ENCODE measurements at places on chromosomes 6 and 20.

- no peak for DNase-seq
These were observed 10.9 kb downstream of the NINL start for GRCh38 chr20:25574411-25574810.

DNA sequence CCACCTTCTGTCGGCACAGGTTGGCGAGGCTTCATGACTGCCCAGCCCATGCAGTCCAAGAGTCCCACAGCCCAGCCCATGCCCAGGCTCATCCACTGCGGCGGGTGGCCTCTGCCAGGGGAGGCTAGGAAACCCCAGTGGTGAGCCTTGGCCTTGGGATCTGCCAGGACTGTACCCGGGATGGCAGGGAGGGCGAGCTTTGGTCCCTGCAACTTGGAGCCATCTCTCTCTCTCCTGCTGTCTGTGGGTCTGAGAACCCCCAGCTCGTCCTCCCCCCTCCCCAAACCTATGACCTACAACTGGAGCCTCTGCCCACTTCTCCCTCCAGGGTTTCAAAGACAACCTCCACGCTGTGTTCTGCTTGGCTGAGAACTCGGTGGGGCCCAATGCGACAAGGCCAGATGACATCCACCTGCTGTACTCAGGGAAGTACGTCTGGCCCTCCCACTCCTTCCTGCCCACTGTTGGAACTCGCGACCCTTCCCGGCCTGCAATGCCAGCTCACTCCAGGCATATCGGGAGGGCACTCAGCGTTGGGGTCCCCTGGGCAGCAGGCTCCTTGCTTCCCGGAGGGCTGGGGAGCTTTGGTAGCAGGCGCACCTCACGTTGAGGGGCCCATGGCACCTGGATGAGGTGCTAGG, 19.7 kb downstream of the NPEPL1 start:
- no peak for DNase-seq

DNA sequence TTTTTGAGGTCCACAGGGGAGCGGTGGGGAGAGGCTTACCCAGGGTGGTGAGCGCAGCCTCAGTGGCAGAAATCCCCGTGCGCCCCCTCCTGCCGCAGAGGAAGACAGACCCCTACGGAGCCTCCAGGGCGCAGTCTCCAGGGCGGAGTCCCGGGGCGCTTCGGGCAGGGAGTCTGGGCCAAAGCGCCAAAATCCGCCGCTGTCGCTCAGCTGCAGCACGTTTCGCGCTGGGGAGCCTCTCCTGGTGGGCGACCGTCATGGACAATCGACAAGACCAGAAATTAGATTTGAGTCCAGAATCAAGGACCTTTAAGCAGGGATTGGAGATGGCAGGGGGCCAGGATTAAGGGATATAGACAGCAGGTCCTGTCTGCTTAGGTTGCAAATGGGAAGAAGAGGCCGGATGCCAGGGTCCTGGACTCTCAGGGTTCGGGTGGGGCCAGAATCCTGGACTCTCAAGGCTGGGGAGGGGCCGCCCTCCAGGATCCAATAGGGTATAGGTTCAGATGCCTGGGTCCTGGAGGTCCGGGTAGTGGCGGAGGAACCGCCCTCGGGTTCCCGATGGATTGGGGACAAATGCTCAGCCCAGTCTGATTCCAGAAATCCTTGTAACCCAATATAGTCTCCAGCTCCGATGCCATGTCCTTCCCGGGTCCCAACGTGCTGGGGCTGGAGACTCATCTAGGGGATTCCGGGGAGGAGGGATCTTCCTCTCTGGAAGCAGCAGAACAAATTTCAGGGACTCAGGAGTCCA, 7.9 kb upstream of the HLA-E start:
- DNase-seq: no peak

- DNase-seq: no peak
These were observed 377.3 kb upstream of the SULF2 start for GRCh38 chr20:48162621-48163020.

- no peak for DNase-seq
These were observed 63.3 kb downstream of the ZFAND3 start for GRCh38 chr6:37882724-37883413.

GRCh38 chr20:58634521-58635278, 16.4 kb upstream of the STX16 start:
- DNase-seq: no peak

DNA sequence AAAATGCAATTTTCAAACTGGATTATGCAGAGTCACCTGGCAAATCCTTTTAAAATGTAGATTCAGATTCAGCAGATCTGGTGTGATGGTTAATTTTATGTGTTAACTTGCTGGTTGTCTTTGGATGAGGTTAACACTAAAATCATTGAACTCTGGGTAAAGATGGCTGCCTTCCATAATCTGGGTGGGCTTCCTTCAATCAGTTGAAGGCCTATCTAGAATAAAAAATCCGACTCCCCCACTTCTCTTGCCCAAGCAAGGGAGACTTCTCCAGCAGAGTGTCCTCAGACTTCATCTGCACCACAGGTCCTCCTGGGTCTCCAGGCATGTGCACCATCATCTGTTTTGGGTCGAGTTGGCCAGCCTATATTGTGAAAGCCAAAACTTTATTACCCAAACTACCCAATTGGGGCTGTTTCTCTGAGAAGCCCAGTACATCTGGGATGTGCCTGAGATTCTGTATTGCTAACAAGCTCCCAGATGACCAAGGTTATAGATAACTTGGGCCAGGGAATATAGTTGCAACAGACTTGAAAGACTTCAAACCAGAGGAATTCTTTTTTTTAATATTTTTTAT, 1.6 kb upstream of the SLC17A5 start:
- DNase-seq: no peak

GRCh38 chr6:89536231-89536630, 102.3 kb downstream of the LYRM2 start:
- no peak for DNase-seq

DNA sequence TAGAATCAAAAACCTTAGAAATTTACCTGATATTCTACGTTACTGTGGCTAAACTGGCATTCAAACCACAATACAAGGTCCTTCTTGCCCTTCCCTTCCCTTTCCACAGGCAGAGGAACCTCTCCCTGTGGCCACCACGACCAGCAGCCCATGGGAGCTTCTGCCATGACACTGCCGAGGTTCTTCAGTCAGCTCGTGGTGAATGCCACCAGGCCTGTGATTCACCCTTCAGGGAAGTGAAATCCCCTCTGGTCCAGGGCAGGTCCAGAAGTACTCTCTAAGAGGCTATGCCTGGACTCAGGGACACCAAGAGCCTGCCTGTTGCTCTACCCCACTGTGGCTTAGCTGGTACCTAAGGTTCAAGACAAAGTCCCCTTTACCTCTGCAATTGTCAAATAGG, 123.0 kb downstream of the HTR1B start:
- DNase-seq: no peak

- DNase-seq: no peak
These were observed 131.0 kb upstream of the PHACTR1 start for GRCh38 chr6:12585497-12585958.

GRCh38 chr6:44867571-44868334, 460.4 kb upstream of the RUNX2 start:
- no peak for DNase-seq

DNA sequence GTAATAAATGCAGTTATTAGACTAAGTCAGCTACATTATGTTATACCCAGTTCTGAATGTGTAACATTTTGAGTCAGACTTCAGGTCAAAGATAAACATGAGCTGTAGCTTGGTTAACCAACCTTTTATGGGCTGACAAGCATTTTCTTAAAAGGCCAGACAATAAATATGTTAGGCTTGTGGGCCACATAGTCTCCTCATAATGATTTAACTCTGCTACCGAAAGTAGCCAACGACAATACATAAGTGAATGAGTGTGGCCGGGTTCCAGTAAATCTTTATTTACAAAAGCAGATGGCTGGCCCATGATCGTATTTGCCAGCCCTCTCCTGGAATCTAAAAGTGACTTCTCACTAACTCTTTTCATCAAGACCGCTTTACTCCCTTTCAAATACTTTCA, 49.9 kb downstream of the ATG5 start:
- DNase-seq: no peak

DNA sequence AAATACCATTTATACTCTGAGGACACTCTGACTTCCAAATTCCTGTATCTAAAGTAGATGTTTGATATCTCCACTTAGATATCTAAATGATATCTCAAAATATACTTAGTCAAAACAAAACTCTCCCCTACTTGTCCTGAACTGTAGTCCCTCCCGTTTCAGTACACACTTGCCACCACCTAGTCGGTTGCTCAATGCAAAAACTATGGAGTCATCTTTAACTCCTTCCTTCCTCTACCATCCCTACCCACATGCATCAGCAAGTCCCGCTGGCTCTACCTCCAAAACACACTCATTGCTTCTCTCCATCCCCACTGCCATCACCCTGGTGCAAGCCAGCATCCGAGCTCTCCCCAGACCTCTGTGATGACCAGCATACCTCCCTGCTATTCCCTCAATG, 13.2 kb downstream of the STX7 start:
- no peak for DNase-seq

GRCh38 chr6:31180500-31180899, 10.0 kb upstream of the POU5F1 start:
- DNase-seq: no peak

- no peak for DNase-seq
These were observed 8.3 kb downstream of the SEMG2 start for GRCh38 chr20:45229264-45230056.

- DNase-seq: no peak
These were observed 195.2 kb downstream of the LRFN2 start for GRCh38 chr6:40391851-40392517.

- DNase-seq: no peak
These were observed 46.4 kb downstream of the IMPG1 start for GRCh38 chr6:76026101-76026500.

DNA sequence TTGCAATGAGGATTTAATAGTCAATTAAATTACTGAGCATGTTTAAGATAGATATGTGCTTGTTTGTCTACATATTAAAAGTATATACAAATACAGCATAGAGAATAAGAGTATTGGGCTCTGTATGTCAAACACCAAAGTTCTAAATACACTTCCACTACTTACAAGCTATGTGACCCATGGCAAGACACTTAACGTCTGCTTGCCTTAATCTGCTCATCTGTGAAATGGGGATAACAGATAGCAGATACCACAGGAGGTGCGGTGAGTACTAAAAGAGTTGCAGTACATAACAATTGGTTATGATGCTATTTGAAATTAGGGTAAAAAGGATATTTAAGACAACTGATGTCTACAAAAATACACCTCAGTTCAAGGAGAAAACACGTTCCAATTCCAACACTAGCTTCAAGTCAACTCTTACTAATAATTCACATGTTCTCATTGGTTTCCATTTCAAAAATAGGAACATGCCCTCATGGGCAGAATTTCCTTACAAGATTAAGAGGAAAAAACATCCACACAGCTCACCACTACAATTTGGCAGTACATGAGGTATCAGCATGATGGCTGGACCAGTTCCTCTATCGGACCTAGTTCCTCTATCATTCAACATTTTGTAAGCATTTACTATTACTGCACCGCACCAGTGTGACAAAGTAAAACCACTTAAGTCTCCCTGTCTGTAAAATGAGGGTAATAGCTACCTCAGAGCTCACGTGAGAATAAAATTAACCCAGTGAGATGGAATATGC, 101.1 kb downstream of the SMLR1 start:
- no peak for DNase-seq

GRCh38 chr6:69398729-69399128, 398.1 kb downstream of the LMBRD1 start:
- DNase-seq: no peak

DNA sequence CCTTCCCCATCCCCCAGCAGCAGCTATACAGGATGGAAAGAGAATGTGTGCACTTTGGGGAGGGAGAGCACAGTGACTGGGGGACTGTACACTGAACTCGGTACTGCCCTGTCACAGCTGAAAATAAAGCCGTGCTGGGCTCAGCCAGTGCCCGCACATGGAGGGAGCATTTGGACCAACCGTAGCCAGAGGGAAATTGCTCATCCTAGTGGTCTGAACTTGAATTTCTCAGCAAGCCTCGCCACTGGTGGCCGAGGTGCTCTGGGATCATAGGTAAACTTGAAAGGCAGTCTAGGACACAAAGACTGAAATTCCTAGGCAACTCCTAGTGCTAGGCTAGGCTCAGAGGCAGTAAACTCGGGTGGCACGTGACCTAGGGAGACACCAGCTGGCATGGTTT, 61.0 kb downstream of the DZANK1 start:
- no peak for DNase-seq

- no peak for DNase-seq
These were observed 45.7 kb upstream of the B4GALT5 start for GRCh38 chr20:49759266-49759950.

GRCh38 chr6:88443554-88443953, 277.4 kb upstream of the CNR1 start:
- no peak for DNase-seq

DNA sequence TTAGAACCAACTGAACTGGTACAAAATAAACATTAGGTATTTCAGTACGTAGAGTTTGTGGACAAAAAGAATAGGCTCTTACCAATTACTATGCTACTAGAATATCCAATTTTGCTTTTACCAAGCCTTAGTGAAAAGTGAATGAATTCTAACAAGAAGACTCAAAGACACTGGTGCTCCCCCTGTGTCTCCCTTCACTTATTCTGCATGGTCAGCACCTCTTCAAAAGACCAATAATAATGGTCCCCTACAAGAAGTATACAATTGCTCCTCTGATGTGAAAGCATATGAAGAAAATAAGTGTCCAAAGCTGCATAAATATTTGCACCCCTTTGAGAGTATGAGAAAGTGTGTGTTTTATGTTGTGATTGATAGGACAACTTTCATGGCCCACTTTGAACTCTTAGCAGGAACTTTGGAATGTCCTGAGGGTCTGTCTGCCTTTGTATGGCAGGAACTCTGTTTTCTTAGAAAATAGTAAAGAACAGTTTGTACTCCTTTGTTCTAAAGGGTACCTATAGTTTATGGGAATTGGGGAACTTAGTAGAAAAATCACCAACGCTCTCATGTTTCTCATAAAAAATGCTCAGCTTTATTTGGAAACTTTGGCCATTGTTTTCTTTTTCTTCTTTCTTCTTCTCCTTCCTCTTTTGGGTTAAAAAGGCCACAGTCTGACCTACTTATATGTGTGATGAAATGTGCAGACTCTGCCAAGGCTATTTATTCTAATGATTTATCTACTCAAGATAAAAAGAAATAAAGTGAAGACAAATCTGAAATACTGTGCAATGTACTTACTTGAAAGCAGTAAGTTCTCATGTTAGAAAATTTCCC, 352.4 kb downstream of the LAMA2 start:
- no peak for DNase-seq

GRCh38 chr6:112504621-112505020, 157.5 kb downstream of the RFPL4B start:
- DNase-seq: no peak

- DNase-seq: no peak
These were observed 5.1 kb downstream of the HLA-E start for GRCh38 chr6:30494291-30494861.

- no peak for DNase-seq
These were observed 142.3 kb downstream of the FARS2 start for GRCh38 chr6:5403609-5404008.

- DNase-seq: no peak
These were observed 24.1 kb downstream of the CARMIL1 start for GRCh38 chr6:25303254-25303653.

All from GM19239 (cell line).